Stimulated activated CD4-positive, alpha-beta T cell treated with anti-CD3 and anti-CD28 coated beads, Interleukin-12 subunit alpha, Interleukin-12 subunit beta, amount 100 ng/mL, for 4 hours (primary cell): ENCODE measurements at places on chromosomes 3 and 15.
A peak's percentile ranks its signal among the peaks of the same experiment; 100 is the strongest.

GRCh38 chr3:188951734-188952133 lies 220.0 kb upstream of the TPRG1 start:
- no peak for DNase-seq

- DNase-seq: no peak
Observed at GRCh38 chr3:41167722-41168497, 31.4 kb upstream of the CTNNB1 start.

GRCh38 chr15:84035399-84035766 lies 200.2 kb upstream of the GOLGA6L4 start:
- no peak for DNase-seq

- DNase-seq: no peak
Observed at GRCh38 chr3:35864871-35865270, 225.5 kb downstream of the ARPP21 start.

DNA sequence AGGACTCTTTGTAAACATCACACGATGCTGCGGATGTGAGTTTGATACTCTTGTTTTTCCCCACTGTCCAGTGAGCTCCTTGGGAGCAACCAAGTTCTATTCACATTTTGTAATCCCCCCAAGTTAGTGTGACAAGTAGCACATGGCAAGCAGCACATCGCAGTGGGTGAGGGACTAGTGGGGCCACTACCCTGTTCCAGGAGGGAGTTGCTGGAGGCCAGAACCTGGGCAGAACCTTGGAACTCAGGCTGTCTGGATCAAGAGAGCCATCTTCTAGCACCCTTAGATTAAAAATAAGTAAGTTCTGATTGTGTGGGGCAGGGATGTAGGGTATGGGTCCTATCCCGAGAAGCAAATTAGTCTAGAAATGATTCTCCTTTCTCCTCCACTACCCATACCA lies 91.7 kb downstream of the CHRNA7 start:
- no peak for DNase-seq

DNA sequence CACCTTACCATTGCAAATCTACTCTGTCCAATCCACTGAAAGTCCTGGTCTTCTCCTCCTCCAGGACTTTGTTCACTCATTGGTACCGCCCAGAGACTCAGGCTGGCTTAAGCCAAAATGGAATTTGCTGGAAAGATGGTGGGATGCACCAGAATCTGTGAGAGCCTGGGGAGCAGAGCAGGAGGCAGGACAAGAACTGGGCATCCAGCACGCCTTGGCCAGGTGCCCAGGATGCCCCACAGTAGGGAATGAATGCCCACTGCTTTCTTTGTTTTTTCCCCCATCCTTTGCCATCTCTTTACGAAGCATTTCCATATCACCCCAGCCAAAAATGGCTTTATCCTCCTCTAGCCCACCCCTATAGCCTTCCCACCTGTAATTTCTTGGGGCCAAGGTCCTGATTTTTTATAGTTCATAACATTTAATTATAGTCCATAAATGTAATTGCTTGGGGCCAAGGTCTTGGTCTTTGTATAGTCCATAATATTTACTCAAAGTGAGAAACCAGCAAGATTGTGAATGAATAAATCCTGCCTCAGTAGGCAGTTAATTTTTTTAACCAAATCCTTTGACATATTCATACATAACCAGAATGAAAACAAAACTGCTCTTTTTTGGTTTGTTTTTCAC lies 23.3 kb upstream of the IREB2 start:
- DNase-seq: no peak

- no peak for DNase-seq
Observed at GRCh38 chr15:75348562-75349350, 1.9 kb downstream of the NEIL1 start.

DNA sequence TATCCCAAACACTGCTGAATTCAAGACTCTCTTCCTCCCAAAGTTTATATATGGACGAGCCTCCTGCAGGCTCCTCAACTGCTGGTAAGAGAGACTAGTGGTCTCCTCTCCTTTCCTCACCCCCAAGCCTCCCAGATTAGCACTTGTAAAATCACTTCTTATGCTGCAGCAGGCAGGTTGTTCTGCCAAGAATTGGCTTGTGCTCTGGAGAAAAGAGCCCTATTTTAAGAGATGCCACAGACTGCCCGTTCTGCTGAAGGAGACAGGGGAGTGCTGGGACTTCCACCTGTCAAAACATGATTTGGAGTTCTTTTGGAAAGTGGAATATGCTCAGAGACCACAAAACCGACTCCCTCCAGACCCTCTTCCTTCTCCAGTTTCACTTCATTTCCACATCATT lies 230.9 kb upstream of the EIF1B start:
- no peak for DNase-seq

DNA sequence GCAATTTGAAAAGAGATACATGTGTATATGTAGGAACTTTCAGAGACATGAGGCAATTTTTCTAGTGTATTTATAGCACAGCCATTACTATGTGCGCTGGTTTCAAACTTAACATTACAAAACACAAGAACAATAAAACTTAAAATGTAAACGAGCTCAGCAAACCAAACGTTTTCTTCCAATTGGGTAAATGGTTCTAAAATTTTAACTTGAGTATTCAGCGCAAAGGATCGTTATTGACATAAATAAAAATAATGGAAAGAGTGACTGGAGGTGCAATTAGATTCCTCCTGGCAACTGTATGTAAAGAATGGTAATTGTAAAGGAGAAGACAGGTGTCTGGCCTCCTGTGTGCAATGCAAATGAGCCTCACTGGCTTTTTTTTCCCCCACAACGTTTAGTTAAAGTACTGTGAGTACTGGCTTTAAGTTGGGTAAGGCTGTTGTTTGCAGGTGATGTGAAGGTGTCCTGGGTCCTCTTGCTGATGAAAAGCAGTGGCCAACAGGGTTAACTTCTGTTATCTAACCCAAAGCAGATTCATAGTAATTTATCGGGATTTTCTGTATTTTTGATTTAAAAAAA lies 14.1 kb upstream of the GADL1 start:
- no peak for DNase-seq

GRCh38 chr15:100241572-100242482 lies 99.9 kb downstream of the ADAMTS17 start:
- no peak for DNase-seq

DNA sequence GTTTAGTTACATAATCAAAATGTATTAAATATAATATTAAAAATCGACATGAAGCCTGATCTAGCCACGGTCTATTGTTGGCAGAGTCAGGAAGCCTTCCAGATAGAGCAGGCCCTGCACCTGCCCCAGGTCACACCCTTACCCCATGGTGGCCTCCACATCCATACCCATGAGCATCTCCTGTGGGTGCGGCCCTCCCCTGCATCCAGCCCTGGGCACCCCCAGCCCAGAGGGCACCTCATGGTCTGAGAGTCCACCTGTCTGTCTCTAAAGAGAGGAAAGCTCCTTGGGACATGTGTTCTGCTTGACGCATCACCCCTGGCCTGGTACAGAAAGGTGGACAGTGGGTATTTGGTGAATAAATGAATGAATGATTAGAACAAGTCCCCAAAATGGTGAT lies 37.2 kb upstream of the CSPG4 start:
- no peak for DNase-seq

DNA sequence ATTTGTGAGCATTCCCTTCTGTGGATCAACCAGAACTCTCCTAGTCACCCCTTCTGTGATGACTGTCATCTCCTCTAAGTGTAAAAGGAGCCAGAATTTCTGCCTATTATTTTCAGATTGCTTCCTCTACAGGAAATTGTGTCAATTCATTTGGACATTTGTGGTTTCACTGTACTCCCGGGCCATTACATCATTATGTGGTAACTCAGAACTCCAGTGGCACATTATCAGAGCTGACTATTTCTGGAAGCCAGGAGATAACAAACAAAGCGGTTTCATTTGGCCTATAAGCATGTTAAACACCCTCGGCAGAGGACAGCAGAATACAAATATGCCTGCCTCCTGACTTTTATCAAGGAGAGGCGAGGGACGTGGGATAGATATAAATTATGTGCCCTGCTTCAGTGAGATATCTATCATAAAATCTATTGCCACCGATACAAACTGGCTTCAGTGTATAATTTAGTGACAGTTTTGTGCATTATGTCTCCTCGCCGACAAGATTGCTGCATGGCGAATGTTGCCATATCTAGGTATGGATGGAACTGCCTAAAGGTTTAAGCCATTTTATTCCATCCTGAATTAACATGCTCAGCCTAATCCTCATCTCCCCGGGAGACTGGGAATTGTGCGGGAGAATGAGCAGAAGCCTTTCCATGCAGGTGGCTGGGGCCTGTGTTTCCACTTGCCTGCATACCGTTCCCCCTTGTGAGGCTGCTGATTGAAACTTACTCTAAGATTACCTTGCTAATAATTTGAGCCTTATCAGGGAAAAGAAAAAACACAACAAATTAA lies 193.4 kb upstream of the SEMA6D start:
- no peak for DNase-seq

GRCh38 chr3:30302027-30302426 lies 304.4 kb upstream of the TGFBR2 start:
- DNase-seq: no peak

GRCh38 chr3:107954845-107955244 lies 136.0 kb downstream of the CD47 start:
- no peak for DNase-seq

DNA sequence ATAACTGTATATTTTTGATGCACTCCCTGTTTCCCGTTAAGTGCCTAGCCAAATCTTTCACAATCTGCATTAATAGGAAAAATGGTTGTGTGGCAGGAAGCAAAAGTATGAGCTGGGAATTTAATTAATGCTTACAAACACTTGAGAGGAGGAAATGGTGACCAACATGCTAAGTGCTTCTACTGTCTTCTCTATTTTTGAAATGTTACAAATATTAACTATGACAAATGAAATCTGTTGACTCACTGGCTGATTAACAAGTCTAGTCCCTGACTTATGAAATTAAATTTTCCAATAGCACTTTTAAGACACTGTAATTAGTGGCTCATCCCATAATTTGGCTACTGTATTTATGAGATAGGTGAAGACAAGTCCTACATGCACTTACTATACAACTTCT lies 446.9 kb upstream of the DPPA4 start:
- no peak for DNase-seq

DNA sequence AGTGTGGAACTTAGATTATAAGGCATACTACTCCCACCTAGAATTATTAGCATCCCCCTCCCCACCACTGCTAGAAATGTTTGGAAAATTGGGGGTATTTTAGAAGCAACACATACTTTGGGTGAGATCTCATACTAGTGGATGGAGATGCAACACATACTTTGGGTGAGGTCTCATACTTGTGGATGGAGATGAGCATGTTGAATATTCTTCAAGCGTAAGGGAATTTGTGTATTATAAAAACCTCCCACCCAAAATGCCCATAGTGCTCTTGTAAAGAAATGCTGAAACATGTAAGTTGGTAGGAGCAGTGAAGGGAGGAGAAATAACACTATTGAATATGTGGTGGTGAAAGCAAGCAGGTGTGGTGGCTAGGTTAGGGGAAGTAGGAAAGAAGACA lies 124.0 kb upstream of the EPHA3 start:
- DNase-seq: no peak

- DNase-seq: no peak
Observed at GRCh38 chr3:58206406-58207011, 4.3 kb downstream of the DNASE1L3 start.

DNA sequence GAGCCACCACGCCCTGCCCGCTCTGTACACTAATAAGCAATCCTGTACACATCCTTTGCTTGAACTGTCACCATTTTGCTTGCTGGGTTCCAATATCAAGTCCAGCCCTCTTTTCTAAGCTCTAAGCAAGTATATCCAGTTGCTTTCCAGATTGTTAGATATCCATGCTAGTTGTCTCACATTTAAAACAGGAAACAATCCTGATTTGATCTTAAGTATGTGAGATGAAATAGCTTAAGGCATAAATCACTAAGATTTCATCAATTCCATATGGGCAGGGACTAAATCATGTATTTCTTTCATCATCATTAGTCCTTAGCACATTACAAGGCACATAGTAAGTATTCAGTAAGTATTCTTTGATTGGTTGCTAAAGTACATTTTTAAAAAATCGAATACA lies 16.2 kb downstream of the ATP11B start:
- no peak for DNase-seq

DNA sequence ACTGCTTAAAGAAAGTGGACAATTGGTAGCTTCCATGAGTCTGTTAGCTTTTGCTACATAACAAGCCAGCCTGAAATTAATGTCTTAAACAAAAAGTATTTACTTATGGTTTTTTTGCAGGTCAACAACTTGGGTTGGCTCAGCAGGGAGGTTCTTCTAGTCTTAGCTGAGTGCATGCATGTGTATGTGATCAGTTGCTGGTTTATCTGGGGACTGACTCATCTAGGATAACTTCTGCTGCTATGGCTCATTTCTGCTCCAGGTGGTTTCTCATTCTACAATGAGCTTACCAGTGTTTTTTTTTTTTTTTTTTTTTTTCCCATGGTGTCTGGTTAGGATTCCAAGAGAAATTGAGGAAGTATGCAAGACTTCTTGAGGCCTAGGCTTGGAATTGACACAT lies 244.7 kb downstream of the NSUN3 start:
- no peak for DNase-seq

DNA sequence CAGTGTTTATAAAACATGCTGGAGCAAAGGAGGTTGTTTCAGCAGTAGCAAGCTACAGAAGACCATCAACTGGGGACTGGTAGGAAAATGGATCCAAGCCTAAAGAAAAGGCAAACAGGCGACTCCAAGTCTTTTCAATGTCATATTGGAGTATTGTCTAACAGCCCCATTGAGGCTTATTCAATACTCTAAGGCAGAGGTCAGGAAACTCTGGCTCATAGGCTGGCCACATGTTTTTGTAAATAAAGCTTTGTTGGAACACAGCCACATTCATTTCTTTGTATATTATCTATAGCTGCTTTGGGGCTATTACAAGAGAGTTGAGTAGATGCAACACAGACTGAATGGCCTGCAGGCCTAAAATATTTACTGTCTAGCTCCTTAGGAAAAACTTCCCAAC lies 77.5 kb downstream of the RPL22L1 start:
- DNase-seq: no peak

DNA sequence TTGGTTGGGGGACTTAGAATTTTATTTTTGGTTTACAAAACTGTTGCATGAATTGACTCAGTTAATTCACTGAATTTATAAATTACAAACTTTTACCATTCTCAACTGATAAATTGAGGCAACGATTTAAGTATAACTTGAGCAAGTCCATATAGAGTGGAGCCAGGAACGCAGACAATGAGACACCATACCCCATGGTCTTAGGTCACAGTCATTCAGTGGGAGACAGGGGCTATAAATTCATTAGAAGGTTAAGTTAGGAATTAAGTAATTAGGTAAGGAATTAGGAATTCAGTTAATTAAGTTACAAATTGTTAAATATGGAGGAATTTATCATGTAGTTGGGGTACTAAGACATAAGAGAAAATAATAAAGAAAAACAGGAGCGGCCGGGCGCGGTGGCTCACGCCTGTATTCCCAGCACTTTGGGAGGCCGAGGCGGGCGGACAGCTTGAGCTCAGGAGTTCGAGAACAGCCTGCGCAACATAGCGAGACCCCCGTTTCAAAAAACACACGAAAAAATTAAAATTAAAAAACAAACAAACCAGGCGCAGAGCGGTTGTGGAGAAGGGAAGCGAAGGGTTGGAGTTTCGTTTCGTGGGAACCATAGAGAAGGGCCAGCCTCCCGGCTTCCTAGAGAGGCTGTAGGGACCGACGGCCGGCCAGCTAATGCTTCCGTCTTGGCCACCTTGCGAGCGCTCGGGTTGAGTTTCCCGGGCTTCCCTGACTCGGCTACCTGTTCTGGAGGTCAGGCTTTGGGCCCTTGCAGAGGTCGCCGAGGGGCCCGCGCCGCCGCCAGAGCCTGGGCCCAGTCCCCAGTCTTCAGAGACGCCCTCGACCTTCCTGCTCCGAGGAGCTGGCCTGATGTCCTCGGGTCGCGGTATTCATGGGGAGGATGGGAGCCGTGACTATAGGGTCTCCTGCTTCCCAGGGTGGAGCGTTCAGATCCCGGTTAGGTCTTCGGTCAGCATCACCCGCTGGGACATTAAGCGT lies at the start of gene ZNF619:
TSS of gene ZNF619 (plus strand) at position 645 of the 993 bp plus-strand sequence. CDS start 858 bp downstream, outside the sequence.
- DNase-seq: peak; percentile 44

GRCh38 chr3:134777341-134777740 lies 17.7 kb upstream of the EPHB1 start:
- no peak for DNase-seq
